ENCODE measurements at places on chromosomes 4 and X. TPM values are rescaled to one million over a fixed set of nuclear protein-coding genes. Genes with fewer than 3 reads are reported as not detected.

- no peak overlapping the region for H3K27ac ChIP-seq
- H3K36me3 ChIP-seq = no peaks in the 10 kb centered on the region
- no peaks in the 10 kb centered on the region for H3K4me1 ChIP-seq
- H3K27me3 ChIP-seq = no peaks in the 10 kb centered on the region
Measured at GRCh38 chr4:143634763-143635162, 65.7 kb downstream of the FREM3 start.

DNA sequence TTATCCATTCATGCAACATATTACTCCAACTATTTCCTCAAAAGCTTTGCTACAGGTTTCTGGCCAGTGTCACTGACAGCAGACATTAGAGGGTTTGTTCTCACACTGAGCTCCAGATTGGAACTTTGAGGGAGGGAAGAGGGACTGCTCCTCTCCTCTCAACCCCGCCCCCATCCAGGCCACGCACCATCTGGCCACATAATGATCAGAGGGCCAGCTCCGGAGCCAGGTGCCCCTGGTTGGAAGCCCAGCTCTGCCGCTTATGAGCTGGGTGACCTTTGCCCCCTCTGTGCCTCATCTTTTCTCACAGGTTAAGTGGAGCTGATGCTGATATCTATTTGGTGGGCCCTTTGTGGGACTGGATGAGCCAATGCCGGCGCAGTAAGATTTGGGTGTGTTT lies 55.8 kb downstream of the C4orf50 start:
- no peak overlapping the region for H3K4me3 ChIP-seq
- H3K4me1 ChIP-seq = no peaks in the 10 kb centered on the region
- no peaks in the 10 kb centered on the region for H3K27me3 ChIP-seq
- no peak overlapping the region for H3K27ac ChIP-seq

DNA sequence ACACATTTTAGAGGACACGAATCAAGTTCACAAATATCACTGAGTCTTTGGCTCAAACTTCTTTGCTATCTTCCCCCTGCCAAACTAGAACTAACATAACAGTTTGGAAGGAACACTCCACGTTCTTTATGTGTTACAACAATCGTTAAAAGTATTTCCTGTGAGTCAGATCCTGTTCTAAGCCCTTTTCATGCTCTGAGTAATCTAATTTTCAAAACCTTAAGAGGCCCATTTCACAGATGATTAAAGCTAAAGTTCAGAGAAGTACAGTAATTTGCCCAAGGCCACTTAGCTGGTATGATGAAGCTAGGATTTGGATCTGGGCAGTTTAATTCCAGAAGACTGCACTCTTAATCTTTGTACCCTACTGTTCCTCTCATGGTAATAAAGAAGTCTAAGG lies 854.4 kb upstream of the INTU start:
- no peak overlapping the region for H3K4me3 ChIP-seq
- H3K27ac ChIP-seq = no peak overlapping the region
- no peak for DNase-seq
- no peaks in the 10 kb centered on the region for H3K4me1 ChIP-seq

DNA sequence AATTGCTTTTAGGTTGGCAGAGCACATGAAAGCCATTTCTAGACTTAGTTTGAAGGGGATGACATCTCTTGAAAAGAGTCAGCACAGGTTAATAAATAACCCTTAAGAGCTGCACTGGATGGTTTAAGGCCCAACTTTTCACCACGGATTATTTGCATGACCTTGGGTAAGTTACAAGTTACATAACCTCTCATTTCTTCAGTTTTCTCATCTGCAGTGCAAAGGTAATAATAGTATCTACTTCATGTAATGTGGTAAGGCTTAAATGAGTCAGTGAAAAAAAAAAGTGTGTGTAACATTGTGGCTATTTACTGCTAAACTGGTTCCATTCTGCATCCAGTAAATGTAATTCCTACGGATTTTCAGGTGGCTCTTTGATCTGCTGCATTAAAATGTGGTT lies 715.8 kb downstream of the CCSER1 start:
- H3K27me3 ChIP-seq = no peaks in the 10 kb centered on the region
- no peak overlapping the region for H3K4me3 ChIP-seq
- no peak for DNase-seq
- H3K4me1 ChIP-seq = no peaks in the 10 kb centered on the region

- DNase-seq = no peak
- no peaks in the 10 kb centered on the region for H3K36me3 ChIP-seq
Measured at GRCh38 chr4:45186249-45186648, 459.9 kb upstream of the GNPDA2 start.

The CENPVL3 gene
- total RNA-seq = 27.3 TPM

The TMSB15C gene
- 1.2 TPM for total RNA-seq

Measured in prostate gland (tissue), 2 donors.